ENCODE measurements at places on chromosomes 7 and 10.
A peak's percentile ranks its signal among the peaks of the same experiment; 100 is the strongest.

DNA sequence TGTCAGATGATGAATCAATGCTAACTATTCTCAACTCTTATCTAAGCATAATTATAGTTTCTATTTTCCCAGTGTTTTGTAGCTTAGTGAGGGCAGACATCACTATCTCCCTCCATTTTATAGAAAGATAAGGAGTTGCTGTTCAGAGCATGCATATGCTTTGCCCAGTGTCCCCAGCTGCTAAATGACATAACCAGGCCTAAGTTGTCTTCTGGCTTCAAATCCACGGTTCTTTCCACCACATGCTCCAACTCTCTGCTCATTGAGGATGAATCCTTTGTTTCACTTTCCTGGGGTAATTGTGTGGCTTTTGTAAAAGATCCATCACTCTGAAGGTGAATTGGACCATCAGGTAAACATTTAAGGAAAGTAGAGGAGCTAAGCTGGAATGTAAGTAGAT lies 134.0 kb downstream of the SNX10 start:
- DNase-seq: no peak

GRCh38 chr7:117951285-117951684 lies 78.0 kb upstream of the CTTNBP2 start:
- no peak for DNase-seq

- no peak for DNase-seq
Measured at GRCh38 chr7:127290801-127291361, 38.1 kb upstream of the GRM8 start.

DNA sequence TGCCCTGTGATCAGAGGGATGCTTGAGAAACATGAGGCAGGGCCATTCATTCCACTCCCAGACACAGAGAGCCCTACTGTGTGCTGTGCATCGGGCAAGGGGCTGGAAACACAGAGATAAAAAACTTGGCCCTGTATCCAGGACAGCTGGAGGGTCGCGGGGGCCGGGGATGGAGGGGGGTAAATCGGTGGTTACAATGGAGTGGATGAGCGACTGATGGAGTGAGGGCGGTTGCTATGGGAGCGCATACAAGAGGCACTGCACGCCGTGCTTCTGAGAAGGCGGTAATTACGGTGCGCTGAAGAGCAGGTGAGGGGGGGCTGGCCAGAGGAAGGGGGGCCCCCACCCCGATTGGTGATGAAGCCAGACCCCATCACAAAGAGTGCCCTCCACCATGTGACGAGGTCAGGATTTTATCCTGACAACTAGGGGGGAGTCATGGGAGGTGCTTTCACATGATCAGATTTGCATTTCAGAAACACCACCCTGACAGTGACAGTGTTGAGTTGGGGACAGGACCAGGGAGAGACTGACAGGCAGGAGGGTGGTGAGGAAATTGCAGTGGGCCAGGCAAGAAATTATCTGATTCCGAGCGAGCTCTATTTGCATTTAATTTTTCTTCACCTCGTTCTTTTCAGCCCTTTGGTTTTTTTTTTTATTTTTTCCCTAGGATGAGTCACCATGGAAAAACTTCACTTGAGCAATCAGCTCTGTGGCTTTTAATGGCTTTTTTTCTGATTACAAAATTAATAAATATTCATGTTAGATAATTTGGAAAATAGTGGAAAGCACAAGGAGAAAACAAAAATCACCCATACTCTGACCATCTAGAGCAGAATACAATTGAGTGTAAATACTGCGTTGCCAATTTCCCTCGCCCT lies 7.8 kb downstream of the CPA5 start:
- DNase-seq: no peak

DNA sequence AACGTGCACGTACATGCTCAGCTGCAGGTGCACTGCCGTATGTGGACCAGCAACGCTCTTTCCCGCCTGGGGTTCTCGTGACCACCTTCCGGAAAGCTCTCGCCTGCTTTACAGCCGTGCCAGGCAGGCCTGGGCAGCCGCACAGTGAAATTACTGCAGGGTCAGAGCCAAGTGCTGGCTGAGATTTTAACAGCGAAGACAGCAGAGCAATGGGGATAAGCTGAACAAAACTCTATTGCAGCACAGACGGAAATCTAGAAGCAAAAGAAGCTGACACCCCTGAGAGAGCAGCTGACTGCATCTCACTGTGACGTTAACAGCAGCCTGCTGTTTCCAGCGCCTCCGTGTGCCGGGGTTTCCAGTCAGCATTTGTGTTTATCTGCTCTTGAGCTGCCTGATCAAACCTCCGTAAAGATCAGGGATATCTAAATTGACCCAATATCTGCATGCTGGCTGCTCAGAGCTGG lies 179.0 kb downstream of the DIP2C start:
- DNase-seq: no peak

DNA sequence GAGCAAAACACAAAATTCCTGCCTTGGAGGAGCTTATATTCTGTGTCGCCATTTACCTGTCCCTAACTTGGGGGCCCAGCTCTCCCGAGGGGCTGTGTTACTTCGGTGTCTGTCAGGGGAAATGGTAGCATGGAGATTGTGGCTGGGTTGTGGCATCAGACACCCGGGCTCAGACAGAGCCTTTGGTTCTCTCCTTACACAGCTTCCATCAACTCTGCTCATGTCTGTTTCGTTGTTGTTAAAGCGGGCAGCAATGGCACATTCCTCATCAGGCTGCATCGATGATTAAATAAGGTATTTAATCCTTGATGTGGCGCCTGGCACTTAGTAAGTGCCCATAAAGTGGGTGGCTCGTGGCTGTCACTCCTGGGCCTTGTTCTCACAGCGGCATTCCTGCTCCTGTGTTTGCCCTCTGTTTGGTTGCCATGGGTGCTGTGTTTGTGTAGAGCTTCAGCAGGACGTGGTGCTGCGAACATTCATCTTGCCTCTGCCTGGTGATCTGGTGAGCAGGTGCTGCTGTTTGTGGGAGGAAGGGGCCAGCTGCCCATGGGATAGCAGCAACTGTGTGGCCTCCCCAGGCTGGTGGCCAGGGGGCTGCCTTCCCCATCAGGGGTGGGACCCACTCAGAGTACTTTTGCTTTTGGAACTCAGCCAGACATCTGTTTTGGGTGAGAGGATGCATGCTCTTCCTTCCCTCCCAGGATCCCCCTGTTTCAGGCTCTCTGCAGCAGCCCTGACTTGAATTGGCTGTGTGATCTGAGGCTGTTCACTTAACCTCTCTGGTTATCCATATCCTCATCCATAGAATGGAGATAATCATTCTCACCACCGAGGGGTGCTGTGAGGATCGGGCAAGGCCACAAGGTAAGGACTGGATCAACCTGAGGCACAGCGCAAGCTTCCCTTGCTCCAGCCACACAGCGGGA lies 207.2 kb upstream of the SVIL start:
- peak; percentile 60 for DNase-seq

- DNase-seq: no peak
Measured at GRCh38 chr7:159310457-159311171, 165.9 kb upstream of the VIPR2 start.

GRCh38 chr7:50332241-50333165 lies 28.0 kb downstream of the IKZF1 start:
- DNase-seq: no peak

DNA sequence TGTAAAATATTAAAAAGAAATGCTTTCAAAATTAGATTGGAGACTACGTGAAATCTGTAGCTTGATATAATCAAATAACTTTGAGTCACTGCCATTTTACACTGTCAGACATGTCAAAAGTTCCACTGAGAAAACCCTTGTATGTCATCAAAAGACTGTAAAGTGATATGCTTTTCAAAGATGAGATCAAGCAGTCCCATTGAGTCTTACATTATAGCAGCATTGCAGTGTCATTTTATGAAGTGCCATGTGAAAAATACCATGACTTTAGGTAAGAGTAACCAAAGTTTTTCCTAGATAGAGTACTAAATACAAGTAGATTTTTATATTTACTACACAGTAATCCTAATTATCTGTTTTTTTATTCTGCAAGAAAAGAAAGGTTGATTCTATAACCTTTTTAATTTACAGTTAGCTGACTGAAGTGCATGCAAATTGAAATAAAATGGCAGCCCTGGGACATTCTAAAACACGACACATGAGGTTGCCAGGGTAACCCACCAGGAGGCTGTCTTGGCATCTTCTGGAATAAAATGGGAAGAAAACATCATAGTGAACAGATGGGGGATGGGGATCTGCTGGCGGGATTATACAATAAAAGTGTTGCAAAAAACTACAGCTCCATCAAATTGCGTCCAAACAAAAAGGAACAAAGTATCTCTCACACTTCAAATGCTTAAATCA lies 91.3 kb upstream of the TMEM106B start:
- no peak for DNase-seq

DNA sequence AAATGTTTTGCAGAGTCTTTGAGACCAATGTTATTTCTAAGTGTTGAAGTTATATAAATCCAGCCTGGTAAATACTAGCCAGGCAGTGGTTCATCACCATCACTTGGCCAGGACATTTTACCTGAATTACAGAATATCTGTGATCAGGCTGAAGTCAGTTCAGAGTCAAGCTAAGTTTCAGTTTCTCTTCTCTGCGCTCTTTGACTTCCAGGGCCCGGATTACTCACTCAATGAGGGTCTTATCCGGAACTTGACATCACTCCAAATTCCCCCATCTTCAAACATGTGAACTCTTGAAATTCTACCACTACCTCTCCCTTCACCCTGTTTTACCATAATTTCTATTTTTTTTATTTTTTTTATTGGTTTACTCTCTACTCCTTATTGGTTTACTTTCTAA lies 36.6 kb upstream of the CCAR1 start:
- no peak for DNase-seq

DNA sequence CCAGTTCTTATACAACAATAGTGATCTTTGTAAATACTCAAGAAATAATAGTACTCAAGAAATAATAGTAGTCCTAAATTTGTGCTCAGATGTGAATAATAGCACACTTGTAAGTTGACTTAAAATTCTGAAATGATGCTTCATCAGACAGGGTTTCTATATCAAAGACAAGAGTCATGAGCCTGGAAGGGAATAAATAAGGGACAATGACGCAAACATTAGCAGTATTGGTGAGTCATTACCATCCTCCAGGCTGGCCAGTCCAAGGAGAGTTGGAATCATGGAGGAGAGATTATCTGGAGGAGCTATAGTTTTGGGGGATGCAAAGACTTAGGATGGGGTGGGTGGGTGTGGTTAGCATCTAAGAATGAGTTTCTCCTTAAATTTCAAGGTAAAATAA lies 6.1 kb upstream of the SH3PXD2A start:
- DNase-seq: no peak

DNA sequence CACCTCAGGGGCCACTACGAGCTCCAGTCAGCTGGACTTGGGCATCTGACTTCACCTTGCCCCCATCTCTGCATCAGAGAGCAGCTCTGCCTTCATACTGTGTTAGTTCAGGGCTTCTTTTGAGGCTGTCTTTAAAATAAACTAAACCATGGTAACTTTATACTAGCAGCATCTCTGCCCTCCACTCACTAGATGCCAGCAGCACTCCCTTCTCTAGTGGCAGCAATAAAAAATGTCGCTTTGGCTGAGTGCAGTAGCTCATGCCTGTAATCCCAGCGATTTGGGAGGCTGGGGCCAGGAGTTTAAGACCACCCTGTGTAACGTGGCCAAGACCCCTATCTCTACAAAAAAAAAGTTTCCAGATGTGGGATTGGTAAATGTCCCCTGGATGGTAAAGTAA lies 584.4 kb downstream of the INHBA start:
- no peak for DNase-seq

DNA sequence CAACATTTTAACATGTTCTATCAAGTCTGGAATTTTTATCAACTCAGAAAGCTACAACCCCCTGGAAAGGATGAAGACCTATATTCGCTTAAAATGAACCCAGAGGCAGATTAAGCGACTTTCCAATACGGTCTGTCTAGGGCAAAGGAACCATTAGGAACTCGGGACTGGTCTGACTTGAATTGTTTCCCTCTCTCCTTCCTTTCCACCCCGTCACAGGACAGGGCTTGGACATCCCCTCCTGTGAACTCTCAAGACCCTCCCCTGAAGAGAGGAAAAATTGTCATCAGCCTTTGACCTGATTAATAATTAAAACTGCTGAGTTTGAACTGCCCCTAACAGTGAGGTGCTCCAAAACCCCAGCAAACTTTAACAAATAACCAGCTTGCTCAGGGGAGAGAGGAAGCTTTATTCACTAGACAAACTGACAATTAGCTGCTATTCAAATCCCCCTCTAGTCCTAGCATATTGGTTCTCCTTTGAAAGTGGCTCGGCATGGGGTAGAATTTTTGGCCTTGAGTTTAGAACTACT lies 22.6 kb upstream of the SLF2 start:
- no peak for DNase-seq

- peak; percentile 80 for DNase-seq
Measured at GRCh38 chr7:867406-868188, 8.8 kb upstream of the GET4 start.
